ENCODE measurements at places on chromosomes 7 and 10. TPM values are rescaled to one million over a fixed set of nuclear protein-coding genes. Genes with fewer than 3 reads are reported as not detected.
A peak's percentile ranks its signal among the peaks of the same experiment; 100 is the strongest.

GRCh38 chr7:20194343-20194995 lies 22.7 kb downstream of the MACC1 start:
- DNase-seq: no peak

DNA sequence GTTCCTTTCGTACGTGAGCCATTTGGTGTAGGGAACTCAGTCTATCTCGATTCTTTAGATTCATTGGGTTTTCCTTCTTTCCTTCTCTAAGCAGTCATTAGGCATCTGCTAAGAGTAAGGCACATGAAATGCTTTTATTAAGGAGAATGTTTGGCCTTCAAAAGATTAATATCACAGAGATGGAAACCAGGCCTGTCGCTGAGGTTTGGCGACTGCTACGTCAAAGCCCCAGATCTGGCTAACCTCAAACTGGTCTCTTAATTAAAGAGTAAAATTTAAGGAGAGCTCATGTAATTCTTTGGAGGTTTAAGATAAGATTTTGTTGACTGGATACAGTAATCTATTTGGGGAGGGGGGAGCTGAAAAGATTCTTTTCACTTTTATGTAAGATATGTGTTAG lies 189.8 kb downstream of the JCAD start:
- no peak for DNase-seq

DNA sequence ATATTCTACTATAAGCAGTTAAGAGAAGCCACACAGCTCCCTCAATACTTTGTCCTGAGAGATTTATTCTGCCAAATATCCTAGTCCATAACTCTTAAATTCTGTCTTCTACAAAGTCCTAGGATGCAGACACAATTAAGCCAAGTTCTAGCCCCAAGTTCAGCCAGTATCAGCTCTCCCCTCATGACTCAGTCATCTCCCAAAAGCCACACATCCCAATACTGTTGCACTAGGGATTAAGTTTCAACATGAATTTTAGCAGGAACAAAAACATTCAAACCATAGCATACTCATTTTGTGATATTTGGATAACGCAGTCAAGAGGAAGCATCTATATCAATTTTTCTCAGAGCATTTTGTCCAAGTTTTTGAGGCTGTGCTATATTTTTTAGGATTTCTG lies 277.4 kb downstream of the FZD1 start:
- DNase-seq: no peak

GRCh38 chr10:73552819-73553715 lies 38.1 kb downstream of the USP54 start:
- DNase-seq: no peak

GRCh38 chr10:21330628-21331020 lies 194.9 kb downstream of the SKIDA1 start:
- no peak for DNase-seq

DNA sequence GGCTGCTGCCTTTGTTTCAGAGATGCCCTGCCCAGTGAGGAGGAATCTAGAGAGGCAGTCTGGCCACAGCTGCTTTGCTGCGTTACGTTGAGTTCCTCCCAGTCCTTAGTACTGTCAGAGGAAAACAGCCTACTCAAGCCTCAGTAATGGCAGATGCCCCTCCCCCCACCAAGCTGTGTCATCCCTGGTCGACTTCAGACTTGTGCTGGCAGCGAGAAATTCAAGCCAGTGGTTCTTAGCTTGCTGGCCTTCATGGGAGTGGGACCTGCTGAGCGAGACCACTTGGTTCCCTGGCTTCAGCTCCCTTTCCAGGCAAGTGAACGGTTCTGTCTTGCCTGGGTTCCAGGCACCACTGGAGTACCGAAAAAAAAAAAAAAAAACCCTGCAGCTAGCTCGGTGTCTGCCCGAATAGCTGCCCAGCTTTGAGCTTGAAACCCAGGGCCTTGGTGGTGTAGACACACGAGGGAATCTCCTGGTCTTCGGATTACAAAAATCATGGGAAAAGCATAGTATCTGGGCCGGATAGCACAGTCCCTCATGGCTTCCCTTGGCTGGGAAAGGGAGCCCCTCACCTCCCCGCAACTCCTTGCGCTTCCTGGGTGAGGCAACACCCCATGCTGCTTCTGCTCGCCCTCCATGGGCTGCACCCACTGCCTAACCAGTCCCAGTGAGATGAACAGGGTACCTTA lies 9.1 kb downstream of the SDHAF3 start:
- DNase-seq: no peak

- no peak for DNase-seq
Observed at GRCh38 chr10:7408291-7409044, 2.4 kb downstream of the SFMBT2 start.

GRCh38 chr10:11242443-11243387 lies 225.0 kb downstream of the CELF2 start:
- peak; percentile 26 for DNase-seq

GRCh38 chr10:74871595-74872382 lies 45.4 kb downstream of the KAT6B start:
- DNase-seq: no peak

Gene TWNK
- polyA plus RNA-seq: 9.3 TPM

- no peak for DNase-seq
Observed at GRCh38 chr7:128729494-128729893, 9.7 kb upstream of the CALU start.

DNA sequence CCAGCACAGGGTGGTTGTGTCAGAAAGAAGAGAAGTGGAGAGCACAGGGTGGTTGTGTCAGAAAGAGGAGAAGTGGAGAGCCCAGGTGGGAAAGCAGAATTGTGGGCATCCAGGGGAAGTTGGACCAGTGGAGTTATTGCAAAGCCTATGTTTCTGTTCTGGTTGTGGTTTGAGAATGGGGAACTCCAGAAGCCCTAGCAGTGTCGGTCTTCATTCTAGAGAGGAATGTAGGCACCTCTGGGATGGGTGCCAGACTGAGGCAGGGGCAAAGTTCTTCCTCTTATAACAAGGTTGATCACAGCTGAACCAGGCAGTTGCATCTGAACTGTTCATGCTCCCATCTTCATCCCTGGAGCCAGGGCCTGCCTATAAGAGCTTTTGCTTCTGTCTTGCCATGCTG lies 954 bp downstream of the FSCN3 start:
- no peak for DNase-seq

GRCh38 chr10:11042357-11042756 lies 24.7 kb downstream of the CELF2 start:
- no peak for DNase-seq

DNA sequence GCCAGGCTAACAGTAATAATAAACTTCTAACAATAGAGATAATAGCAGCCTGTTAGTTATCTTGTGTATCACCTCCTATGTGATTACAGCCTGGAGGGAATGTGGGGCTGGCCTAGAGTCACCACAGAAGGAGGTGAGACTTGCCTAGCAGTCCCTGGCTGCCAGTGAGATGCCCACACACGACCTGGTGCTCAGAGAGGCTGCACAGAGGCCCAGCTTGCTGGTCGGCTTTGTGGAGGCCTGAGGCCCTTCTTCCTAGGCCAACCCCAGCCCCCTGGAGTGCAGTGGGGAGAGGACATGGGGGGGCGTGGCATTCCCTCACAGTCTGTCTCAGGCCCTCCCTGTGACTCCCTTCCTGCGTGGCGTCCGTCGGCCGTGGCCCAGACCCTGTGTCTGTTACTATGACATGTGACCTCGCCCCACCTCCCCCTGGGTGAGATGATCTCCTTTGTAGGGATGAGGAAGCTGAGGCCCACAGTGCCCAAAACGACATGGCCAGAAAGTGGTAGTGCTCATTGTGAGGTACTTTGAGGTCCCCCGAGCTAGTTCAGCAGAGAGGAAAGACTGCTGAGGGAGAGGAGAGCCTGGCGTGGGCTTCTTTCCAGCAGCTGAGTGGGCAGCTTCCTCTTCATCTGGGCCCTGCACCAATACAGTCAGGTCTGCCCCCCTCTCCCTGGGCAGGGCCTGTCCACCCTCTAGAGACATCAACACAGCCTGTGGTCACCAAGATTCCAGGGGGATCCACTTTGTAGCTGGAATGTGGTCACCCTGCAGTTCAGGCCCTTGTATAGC lies 29.7 kb downstream of the UNC5B start:
- DNase-seq: no peak

Gene PSMG3
- 19.2 TPM for polyA plus RNA-seq

Gene ACHE
- polyA plus RNA-seq: 67.1 TPM

Gene TET1
- 8.2 TPM for polyA plus RNA-seq

DNA sequence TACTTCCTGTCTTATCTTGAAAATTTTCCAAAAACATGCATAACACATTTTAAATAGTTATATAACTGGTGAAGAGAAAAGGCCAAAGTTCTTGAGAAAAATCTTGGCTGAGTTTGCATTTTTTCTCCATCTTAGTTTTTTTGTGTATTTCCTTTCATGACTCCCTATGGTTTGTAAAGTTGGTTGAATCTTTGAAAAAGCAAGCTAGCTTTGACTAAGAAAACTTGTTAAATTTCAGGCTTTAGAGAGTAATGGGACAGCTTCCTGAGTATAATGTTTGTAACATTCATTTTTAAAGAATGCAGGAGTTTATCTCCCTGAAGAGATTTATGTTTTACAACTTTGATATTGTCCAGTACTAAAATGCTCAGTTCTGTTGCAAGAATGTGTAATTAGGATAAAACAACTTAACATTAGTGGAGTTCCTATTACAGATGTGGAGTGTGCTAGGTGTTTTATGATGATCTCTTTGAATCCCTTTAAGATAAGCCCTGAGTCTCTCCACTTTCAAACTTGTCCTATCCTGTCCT lies 11.1 kb upstream of the HERPUD2 start:
- DNase-seq: no peak

DNA sequence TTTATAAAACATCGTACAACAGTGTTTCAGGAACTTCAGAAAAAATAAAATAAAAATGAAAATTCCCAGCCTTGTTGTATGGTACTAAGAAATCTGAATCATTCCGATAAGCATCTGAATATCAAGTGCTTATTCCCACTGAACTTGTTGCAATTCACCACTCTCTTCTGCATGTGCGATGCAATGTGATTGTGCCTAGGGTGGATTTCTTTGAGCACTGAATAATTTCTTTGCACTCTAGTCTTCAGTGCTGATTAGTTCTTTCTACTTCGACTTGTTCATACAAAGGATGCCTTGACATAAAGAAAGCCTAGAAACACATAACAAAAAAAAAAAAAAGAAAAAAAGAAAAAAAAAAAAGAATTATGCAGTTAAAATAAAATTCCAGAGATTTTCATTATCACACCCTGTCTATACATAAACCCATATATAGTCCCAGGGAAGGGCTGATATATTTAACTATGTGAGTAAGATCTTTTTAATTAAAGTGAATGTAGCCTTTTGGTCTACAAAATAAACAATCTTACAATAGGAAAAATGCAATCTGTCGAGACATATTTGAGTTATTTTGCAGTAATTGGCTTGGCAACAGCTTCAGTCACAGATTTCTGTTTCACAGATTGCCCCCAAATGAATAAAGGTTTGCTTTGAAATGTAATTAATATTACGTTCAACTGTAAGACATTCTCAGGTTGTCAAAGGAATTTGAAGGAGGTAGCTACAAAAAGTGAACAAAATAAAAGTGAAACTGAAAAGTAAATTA lies 1118.9 kb upstream of the CELF2 start:
- no peak for DNase-seq

DNA sequence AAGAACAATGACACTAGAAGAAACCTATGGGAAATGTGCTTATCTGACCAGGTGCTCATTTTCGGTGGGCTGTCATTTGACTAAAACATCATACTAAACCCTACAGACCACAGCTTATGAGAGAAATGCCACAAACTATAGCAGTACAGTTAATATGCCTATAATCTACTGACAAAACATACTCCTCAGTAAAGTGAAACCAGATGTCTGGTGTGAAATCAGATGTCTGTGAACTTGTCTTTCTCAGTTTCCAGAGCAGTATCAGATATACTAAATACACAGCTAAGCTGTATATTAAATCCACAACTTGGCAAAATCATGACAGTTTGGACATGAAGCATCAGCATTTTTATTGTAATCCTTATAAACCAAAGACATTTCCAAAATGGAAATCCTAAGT lies 3.3 kb downstream of the IMMP2L start:
- peak; percentile 29 for DNase-seq

Gene TAF5
- polyA plus RNA-seq: 3.8 TPM

Data from forelimb muscle (tissue), 1 donor.